Left hindlimb (tissue), 1 donor: ENCODE measurements at places on chromosomes 2 and 18.

GRCh38 chr2:111227716-111228141, 107.0 kb downstream of the BCL2L11 start:
- no peak for DNase-seq

GRCh38 chr18:36812678-36813077, 16.1 kb downstream of the TPGS2 start:
- DNase-seq: no peak

GRCh38 chr2:79702905-79703304, 190.1 kb downstream of the CTNNA2 start:
- no peak for DNase-seq

- peak; percentile 37 for DNase-seq
Measured at GRCh38 chr2:118607641-118608040, 239.8 kb downstream of the EN1 start.

DNA sequence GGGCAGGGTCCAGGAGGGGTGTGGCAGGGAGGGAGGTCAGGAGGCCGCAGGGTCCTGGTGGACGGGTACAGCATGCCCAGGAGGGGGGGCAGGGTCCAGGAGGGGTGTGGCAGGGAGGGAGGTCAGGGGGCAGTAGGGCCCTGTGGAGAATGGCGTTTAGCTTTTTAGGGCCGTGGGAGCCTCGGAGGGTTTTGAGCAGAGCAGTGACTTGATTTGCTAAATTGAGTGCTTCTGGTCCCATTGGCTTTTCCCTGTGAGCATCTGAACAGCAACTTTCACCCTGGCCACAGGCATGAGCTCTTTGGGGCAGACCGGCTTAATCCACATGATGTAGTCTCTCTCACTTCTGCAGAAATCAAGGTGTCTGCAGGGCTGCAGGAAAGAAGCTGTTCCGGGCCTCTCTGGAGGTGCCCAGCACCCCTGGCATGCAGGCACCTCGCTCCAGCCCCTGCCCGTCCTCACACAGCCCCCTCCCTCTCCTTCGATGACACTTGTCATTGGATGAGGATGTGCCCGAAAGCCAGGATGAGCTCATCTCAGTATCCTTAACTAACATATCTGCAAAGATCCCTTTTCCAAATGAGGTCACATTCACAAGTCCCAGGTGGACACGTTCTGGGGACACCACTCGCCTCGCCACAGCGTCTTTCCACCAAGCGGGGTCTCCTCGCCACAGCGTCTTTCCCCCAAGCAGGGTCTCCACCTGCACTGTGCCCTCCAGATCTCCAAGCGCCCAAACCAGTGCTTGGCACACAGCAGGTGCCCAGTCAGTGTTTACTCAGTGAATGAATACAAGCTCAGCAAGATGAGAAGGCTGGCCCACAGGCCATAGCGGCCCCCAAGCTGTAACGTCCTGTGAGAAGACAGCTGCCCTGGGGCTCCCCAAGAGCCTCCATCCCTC, 94.0 kb downstream of the NDUFA10 start:
- DNase-seq: no peak

GRCh38 chr2:226802573-226802972, 3.0 kb upstream of the IRS1 start:
- DNase-seq: no peak

DNA sequence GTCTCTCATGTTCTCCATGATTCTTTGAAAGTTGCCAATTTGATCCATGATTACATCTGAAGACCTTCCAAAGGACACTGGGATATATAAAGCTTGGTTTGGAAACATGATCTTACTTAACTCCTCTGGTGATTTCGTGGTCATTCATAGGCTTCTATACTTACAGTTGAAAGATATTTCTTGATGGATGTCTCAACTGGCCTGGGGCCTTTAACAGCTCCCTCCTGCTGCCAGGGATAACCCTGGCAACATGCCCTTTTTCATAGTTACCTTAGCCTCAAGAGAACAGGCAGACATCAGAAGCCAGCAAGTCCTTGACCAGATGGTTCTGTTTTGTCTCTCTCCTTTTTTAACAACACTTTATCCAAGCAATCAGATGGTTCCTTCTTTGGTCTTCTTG, 23.5 kb upstream of the MFF start:
- DNase-seq: no peak

- DNase-seq: no peak
Measured at GRCh38 chr2:168222088-168222487, 25.3 kb downstream of the STK39 start.
